ENCODE measurements at places on chromosomes 16 and 17. TPM values are rescaled to one million over a fixed set of nuclear protein-coding genes. Genes with fewer than 3 reads are reported as not detected.

The OSGIN1 gene
- total RNA-seq = 12.6 TPM

The MYADML2 gene
- total RNA-seq = 4.4 TPM

The CALB2 gene
- total RNA-seq = 0.70 TPM

The MYH2 gene
- total RNA-seq = 0.22 TPM

The LRRC36 gene
- total RNA-seq = not detected

The NEUROD2 gene
- total RNA-seq = 0.08 TPM

- peak; percentile 83 for DNase-seq
Observed at GRCh38 chr17:19867079-19867328, 732 bp downstream of the ULK2 start.

GRCh38 chr17:59725691-59726090 is 18.2 kb downstream of the VMP1 start:
- no peak for DNase-seq

- peak; percentile 71 for DNase-seq
Observed at GRCh38 chr17:2693561-2694380, 17.8 kb downstream of the CLUH start.

- no peak for DNase-seq
Observed at GRCh38 chr16:12340151-12340733, 363.7 kb downstream of the SNX29 start.

DNA sequence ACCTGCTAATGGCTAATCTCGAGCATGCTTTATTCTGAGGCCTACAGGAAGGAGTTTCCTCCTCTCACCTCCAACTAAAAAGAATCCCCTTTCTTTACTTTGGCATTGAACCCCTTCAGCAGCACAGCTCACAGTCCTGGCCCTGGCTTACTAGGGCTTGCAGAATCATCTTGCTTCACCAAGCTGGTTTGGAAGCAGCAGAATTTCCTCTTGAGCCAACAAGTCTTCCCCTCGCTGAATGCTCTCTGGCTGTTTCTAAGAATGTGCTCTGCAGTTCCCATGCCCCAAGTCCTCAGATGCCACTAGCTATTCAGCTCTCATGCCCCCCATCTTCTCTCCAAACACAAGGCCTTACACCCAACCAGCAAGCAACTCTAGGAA is 271.2 kb downstream of the NTN1 start:
- no peak for DNase-seq

- DNase-seq = no peak
Observed at GRCh38 chr17:56144223-56144622, 9.1 kb upstream of the ANKFN1 start.

GRCh38 chr17:43024407-43025289 is at the start of gene RND2:
Gene RND2 (plus strand): TSS chr17:43025231. CDS start chr17:43025348, 117 bp downstream.
- DNase-seq = peak; percentile 89

DNA sequence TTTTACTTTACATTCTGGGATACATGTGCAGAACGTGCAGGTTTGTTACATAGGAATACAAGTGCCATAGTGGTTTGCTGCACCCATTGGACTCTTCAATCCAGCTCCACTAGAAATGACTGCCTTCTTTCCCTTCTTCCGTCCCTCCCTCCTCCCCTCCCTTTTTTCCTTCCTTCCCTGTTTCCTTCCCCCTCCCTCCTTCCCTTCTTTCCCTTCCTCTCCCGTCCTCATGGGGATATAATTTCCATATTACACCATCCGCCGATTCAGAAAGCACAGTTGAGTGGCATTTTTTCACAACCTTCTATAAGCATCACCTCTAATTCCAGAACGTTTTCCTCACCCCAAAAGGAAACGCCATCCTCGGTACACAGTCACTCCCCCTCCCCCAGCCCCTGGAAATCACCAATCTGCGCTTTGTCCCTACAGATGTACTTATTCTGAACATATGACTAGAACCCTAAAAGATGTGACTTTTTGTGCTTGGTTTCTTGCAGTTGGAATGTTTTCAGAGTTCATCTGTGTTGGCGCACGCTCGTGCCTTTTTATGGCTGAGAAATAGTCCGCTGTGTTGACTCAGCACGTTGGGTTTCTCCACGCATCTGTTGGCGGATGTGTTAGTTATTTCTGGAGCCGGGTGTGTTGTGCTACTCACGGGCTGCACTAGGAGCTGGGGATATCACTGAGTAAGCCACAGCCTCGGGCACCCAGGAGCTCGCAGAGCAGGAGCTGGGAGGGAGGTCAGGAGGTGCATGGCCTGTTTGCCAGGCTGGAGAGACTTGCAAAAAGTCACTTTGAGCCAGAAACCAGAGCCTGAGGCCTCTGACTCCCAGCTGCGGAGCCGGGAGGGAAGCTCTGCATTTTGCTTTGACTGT is 336.4 kb downstream of the SEC14L1 start:
- DNase-seq = no peak

GRCh38 chr17:67171560-67171959 is 73.4 kb downstream of the HELZ start:
- no peak for DNase-seq

- no peak for DNase-seq
Observed at GRCh38 chr17:20225162-20226115, 216.3 kb downstream of the SPECC1 start.

- DNase-seq = no peak
Observed at GRCh38 chr17:66353937-66354401, 51.6 kb downstream of the PRKCA start.

GRCh38 chr16:83940630-83941378 is 12.2 kb upstream of the OSGIN1 start:
- no peak for DNase-seq

- no peak for DNase-seq
Observed at GRCh38 chr17:38898812-38899348, 26.5 kb upstream of the LASP1NB start.

DNA sequence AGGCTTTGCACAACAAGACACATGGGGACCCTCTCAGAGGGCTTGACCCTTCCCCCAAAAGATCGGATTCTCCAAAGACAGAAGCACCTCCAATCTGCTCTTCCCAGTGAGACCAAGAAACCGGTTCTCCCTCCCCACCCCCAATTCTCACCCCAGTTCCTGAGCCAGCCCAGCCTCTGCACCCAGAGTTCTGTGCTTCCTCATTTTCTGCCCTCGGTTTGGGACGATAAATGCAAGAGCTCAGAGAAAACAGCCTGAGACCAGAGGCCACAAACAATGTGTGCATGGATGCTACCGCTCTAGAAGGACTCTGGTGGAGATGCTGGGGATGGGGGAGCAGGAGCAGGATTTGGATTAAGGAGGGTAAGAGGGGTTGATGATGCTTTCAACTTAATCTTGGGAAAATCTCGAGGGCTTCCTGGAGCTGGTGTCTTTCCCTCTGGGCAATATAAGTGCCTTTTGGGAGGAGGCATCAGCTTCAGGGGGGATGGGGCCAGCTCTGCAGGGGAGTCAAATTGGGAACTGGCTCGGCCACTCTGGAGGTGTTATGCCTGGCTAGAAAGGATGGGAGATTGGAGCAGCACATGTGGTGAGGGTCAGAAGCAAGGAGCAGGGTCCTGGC is 6.0 kb downstream of the KRT15 start:
- no peak for DNase-seq

- no peak for DNase-seq
Observed at GRCh38 chr16:80045861-80046260, 445.3 kb upstream of the MAF start.

DNA sequence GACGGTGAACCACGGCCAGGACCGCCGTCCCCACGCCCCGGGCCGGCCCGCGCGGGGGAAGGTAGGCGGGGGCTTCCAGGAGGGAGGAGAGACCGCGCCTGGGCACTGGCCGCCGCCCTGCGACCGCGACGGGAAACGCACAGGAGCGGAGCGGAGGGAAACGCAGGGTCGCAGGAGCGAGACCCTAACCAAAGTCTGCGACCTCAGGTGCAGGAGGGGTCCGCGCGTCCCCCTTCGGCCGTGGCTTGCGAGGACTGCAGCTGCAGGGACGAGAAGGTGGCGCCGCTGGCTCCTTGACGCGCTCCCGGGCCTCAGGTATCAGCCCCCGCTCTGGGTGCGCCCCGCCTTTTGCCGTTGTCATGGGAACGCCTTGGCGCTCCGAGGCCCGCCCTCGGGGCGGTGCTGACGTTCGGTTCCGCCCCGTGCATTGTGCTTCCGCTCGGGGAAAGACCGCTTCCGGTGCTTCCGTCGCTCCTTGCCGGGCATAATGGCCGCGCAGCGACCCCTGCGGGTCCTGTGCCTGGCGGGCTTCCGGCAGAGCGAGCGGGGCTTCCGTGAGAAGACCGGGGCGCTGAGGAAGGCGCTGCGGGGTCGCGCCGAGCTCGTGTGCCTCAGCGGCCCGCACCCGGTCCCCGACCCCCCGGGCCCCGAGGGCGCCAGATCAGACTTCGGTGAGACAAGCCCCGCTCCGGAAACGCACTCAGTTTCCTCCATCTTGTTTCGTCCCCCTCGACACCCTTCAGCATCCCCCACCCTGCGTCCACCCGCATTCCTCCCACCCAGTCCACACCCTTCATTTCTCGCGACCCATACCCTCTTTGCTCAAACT is at the start of gene OVCA2:
TSS of gene OVCA2 (plus strand) at position 462 of the 829 bp plus-strand sequence. CDS start at position 488, 26 bp downstream.
- peak; percentile 97 for DNase-seq

DNA sequence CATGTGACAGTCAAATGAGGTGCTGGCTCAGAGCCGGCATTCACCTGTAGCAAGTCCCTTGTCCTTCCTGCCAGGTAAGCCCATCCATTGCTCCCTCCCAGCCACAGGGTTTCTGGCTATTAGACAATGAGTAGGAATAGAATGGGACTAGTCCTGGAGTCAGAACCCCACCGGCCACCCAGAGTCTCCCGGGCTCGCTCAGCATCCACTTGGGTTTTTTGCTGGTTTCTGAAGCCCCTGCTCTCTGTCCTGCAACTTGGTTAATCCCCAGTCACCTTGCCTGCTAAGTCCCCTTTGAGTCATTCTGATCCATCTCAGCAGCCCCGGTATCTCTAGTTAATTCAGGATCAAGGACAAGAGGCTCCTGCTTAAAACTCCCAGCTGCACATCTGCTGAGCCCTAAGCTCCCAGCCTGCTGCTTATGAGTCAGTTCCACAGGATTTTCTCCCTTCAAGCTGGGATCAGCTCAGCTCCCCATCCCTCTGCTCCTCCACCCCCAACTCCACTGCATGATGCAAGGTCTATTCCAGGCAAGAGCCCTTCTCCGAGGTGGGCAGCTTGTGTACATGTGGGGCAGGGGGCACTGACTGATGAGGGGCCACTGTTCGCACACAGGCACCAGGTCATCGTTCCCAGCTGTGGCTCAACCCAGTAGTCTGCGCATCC is 19.9 kb upstream of the MRPS23 start:
- no peak for DNase-seq

GRCh38 chr16:7227229-7227721 is 105.4 kb upstream of the RBFOX1 start:
- no peak for DNase-seq

GRCh38 chr17:17999364-18000029 is 26.8 kb downstream of the DRC3 start:
- no peak for DNase-seq

DNA sequence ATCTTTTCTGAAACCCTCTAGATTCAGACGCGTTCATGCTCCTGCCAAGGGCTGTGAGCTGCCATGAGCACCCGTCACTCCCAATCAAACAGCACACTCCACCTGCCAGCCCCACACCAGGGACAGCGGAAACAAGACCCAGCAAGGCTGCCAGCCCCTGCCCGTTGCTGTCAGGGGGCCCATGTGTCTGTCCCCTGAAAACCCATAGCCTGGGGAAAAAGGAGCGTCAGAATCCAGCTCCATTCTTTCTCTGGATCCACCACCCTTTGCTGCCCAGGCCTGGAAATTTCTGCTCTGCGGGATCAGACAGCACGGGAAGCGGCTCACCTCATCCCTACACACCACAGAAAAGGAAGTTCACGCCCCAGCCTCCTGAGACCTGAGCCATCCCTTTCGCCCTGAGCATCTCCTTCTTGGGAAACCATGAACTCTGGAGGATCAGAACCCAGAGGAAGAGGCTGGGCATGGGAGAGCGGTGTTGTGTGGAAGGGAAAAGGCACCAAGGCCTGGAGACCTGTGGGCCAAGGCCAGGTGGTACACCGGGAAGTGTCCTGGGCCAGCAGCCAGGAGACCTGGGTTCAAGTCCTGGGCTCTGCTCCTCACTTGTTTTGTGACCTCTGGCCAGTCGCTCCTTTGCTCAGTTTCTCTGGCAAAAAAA is 51.5 kb upstream of the RCVRN start:
- no peak for DNase-seq

- no peak for DNase-seq
Observed at GRCh38 chr16:87691686-87692079, 74.1 kb downstream of the KLHDC4 start.

DNA sequence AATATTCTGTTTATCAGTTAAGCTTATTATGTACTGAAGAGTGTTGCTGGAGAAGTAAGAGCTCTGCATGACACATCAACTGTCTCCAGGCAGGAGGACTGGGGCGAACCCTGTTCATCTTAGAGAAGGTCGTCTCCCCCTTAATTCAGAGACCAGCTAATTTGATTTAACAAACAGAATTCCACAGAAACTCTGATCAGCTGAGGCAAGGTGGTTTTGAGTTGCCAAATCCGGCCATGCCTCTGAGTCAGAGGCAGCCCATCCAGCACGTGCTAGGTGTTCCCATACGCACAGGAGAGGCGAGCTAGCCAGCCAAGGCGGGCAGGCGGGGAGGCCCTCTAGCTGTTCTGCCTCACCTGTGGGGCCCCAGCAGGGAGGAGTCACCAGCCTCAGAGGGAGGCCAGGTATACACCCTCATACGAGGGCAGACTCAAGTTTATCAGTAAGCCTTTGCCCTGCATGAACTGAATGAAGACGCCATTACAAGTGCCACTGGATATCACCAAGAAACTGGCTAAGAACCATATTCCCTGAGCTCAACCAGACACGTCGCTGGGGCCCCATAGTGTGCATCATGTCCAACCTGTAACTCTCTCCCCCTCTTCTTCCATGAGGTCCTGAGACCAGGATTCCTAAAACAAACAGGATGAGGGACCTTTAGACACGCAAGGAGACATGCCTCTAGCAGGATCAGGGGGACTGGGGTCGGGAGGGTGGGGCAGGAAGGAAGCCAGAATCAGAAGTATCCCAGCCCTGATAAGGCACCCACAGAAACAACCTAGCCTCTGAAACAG is 25.7 kb downstream of the STAT5A start:
- no peak for DNase-seq

DNA sequence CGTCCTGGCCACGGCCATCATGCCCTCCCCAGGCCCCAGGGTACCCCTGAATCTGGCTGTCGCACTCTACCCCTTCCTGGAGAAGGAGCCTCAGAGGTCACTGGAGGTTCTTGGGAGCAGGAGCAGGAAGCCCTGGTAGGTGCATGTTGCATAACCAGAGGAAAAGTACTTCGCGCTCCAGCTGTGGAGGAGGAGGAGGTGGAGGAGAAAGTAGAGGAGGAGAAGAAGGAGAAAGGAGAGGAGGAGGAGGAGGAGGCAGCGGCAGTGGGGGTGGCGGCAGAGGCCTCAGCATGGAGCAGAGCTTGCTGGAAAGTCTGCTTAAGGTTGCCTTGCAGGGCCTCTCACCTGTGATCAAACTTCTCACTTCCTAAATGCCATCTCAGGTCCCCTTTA is 61.8 kb downstream of the BAIAP2 start:
- DNase-seq = no peak

DNA sequence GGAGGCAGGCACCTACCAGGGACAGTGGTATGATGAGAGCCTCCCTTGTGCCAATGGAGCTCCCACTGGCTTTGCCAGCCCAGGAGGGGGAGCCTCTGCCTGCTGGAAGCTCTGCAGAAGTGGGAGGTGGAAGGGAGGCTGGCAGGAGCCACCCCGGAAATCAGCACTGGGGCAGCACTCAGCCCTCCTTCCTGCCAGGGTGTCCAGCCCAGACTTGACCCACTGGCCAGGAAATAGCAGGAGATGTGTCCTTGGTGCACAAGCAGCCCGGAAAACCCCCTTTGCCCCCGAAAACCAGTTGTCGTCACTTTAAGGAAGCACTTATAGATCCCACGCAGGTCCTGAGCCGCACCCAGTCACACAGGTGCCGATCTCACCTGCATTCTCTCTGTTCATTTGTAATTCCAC is 49.3 kb upstream of the CACNG4 start:
- DNase-seq = no peak
